ENCODE measurements at places on chromosomes 12 and 14.
A peak's percentile ranks its signal among the peaks of the same experiment; 100 is the strongest.

GRCh38 chr12:108297895-108298760, 41.0 kb downstream of the CMKLR1 start:
- DNase-seq, result no peak

- peak; percentile 20 for DNase-seq
Measured at GRCh38 chr12:12626471-12626870, 14.8 kb downstream of the CREBL2 start.

DNA sequence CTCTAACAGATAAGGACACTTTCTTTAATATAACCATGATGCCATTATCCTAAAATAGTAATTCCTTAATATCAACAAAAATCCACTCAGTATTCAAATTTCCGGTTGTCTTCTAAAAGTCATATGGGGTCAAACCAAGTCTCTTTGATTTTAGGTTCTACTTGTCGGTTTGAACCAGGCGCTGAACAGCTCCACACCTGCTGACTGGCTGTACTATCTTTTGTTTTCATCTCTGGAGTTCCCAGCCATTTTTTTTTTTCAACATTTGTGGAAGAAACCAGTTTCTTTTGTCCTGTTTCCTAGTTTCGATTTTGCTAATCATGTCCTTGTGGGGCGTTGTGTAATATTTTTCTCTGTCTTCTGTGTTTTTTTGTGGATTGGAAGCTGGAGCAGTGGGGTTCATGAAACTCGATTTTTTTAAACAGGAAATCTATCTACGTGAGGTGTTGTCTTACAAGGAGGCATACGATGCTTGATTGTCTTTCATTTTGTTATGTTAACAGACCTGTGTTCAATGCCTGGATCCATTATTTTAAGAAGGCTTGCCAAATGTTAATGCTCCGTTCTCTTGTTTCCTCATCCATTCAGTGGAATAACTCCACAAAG, 50.2 kb downstream of the FZD10 start:
- DNase-seq, result no peak

- DNase-seq, result no peak
Measured at GRCh38 chr12:118346895-118347294, 25.8 kb downstream of the TAOK3 start.

- DNase-seq, result no peak
Measured at GRCh38 chr12:115403689-115404088, 719.7 kb upstream of the TBX3 start.

GRCh38 chr12:53956914-53957536, 2.3 kb downstream of the HOXC12 start:
- no peak for DNase-seq

- DNase-seq, result no peak
Measured at GRCh38 chr12:639988-640387, 23.3 kb downstream of the NINJ2 start.

- no peak for DNase-seq
Measured at GRCh38 chr12:52788192-52788875, 7.6 kb downstream of the KRT3 start.

DNA sequence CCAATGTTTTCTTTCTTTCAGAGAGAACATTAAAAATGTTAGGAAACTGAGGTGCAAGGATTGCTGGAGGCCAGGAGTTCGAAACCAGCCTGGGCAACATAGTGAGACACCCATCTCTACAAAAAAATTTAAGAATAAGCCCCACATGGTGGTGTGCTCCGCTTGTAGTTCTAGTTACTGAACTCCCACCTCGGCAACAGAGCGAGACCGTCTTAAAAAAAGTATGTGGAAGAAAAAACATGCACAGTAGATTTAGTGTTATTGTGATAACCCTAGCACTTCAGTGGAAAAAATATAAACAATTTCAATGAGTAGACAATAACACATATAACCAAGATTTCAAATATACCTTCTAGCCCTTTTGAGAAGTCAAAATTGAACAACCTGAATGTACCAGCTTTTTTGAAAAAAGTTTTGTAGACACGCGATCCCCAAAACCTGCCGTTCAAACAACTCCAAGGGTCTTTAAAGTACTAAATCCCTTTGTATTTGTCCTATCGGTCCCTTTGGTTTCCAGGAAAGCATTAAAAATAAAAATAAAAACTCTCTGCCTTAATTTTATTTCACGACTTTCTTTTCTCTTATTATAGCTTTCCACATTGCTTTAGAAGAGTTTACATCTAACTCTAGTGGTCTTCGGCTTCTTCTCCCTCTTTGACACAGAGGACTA, 1.0 kb upstream of the ANO6 start:
- DNase-seq, result peak; percentile 58

DNA sequence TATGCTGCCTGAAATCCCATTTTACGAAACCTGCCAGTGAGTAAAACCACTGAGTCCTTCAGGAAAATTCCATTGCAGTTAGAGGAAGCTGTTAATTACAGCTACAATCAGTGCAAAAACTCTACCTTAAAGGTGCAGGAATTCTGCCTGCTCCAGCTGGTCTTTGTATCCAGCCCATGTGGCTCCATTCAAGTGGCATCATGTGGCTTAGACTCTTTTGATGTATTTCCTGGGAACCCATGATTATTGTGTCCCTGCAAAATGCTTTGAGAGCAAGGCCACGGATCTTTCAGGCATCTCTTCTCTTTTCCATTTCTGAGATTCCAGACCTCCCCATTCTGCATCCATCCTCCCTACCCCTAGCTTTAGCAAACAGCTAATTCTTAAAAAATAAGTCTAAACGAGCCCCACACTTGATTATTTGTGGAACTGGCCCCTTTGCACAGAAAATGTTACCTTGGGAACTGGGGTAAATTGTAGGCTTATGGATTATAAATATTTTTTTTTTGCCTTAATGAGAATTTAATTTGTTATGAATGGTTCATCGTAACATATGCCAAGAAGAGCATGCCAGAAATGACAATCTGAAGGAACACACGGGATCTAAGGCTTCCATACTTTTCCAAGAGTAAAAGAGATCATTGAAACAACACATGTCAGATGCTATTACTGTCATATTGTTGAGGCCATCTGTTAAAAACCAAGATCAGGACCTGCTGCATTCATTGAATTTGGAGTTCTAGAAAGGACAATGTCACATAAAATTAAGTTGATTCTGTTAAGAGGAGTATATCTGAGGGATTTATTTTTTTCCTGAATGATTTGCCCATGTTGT, 144.6 kb downstream of the TPH2 start:
- no peak for DNase-seq

DNA sequence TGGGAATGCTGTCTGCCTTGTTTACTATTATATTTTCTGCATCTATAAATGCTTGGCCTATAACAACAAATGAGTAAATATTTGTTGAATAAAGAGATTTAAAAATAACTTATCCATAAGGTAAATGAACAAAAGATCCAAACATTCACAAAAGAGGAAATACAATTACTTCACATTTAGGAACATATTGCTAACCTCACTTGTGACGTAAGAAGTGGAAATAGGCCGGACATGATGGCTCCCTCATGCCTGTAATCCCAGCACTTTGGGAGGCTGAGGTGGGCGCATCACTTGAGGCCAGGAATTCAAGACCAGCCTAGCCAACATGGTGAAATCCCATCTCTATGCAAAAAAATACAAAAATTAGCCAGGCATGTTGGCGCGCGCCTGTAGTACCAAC, 25.7 kb upstream of the CKAP4 start:
- DNase-seq, result no peak

Measured in choroid plexus epithelial cell (primary cell).